ENCODE measurements at places on chromosomes 13 and 19.

DNA sequence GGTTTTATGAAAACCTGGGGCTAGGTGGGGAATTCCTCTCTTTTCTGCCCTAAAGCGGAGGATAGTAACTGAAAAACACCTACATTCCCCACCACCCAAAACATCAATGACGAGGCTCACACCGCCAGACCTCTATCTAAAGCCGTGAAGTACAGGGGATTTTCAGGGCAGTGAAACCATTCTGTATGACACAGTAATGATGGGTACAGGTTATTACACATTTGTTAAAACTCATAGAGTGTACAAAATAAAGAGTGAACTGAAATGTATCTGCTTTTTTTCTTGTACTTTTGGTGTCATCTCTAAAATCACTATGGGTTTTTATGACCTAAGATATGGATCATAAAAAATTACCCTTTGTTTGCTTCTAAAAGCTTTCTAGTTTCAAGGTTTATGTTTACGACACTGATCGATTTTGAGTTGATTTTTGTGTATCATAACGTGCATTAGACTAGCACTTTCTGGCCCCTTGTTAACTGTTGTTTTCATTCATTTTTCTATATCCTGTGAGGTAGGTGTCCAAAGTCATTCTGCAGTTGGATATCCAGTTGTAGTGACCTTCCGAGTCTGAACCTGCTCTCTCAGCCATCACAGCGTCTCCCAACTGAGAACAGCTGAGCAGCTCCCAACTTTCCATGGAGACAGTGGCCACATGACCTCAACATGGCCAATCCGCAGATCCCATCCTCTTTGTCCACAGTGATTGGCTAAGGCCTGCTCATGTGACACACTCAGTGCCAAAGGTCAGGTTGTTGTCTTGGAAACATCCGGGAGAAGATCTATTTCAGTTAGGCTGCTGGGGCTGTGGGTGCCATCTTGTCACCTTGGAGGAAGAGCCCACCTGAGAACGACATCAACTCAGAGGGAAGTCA is 10.3 kb downstream of the MBD3L2B start:
- DNase-seq, result no peak

GRCh38 chr13:44932171-44932849 is 57.0 kb downstream of the NUFIP1 start:
- DNase-seq, result no peak

DNA sequence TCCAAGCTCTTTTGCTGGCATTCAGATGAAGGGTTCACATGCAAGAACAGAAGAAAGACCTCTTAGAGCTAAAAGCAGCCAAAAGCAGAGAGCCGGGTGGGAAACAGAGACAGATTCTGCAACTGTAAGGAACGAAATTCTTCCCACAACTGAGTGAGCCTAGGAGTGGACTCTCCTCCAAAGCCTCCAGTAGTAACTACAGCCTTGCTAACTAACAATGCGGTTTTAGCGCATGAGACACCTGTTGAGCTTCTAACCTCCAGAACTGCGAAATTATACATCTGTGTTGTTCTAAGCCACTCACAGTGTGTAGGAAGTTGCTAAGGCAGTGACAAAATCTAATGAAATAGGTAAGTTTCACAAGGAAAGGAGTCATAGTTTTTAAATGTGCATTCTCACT is 98.1 kb upstream of the SLITRK1 start:
- DNase-seq, result no peak

GRCh38 chr19:56404705-56405056 is 549 bp downstream of the ZNF583 start:
- DNase-seq, result no peak

DNA sequence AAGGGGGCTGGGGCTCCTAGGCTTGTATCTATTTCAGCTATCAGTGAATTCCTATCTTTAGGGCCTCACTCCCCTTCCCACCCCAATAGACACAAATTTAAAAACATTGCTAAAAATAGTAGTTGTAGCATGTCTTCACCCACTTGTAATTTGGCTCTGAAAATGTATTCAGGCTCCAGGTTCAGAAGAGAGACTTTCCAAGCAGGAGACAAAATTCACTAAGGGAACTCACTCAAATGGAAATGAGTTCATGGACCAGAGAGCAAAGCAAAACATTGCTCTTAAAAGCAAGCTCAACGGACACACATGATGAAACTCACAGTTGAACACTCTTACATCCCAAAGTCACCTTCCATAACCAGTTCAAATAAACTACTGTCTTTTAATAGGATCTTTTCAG is 36.8 kb downstream of the PHF11 start:
- no peak for DNase-seq

- DNase-seq, result no peak
These were observed 71.2 kb upstream of the STK24 start for GRCh38 chr13:98648141-98648540.

DNA sequence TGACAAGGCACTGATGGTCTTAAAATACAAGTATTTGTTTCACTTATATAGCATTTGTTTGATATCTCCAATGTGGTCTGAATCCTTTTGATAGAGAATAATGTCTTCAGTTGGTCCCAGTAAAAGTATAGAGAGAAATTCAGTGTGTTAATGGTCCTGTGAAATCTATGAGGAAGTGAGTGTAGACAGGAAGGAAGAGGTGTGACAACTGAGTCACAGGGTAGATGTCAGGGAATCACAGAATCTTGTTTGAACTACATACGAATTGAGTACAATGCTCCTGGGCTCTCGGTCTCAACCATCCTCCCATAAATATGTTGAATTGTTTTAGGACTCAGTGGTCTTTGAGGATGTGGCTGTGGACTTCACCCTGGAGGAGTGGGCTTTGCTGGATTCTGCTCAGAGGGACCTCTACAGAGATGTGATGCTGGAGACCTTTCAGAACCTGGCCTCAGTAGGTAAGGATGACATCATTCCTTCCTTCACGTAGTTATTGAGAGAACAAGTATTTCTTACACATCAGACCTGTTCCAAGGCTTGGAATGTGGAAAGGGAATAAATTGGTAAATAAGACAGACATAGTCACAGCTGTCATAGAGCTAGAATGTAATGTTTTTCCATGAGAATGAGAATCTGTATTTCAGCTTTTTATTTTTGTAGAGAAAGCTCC is 9.1 kb downstream of the ZNF555 start:
- no peak for DNase-seq

DNA sequence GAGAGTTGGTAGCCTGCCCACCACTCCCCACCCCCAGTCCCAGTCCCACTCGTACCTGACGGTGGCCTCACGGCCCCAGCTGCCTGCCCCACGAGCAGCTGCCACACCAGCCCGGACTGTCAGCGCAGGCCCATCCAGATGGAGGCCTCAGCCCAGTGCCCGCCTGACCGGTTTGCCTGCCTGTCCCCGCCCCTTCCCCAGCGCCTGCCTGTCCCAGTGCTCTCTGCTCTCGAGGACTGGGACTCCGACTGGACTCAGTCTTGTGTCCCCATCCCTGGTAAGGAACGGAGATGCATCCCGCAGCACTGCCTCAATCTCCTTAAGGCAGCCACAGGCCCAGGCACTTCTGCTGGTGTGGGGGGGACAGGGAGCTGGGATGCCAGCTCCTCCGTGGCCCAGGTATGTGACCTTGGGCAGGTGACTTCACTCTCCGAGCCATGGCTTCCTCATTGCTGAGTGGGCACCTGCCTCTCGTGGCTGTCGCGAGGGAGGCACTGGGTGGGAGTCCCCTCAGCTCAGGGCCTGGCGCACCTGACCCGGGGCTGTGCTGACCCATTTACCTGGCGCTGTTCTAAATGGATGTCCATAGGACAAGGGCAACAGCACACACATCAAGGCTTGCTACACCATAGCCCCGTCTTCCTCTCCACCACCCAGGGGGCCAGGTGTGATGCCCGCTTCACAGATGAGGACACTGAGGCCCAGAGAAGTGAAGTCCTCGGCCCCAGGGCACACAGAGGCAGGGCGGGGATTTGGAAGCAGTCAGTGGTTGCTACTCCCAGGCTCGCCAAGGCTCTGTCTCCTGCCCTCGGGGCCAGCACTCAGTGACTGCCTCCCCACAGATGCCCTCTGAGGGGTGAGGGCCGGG is at the start of gene NKPD1:
NKPD1 (minus strand) TSS at position 113 of the 868 bp plus-strand sequence. CDS start 832 bp downstream, outside the sequence.
- DNase-seq, result no peak

DNA sequence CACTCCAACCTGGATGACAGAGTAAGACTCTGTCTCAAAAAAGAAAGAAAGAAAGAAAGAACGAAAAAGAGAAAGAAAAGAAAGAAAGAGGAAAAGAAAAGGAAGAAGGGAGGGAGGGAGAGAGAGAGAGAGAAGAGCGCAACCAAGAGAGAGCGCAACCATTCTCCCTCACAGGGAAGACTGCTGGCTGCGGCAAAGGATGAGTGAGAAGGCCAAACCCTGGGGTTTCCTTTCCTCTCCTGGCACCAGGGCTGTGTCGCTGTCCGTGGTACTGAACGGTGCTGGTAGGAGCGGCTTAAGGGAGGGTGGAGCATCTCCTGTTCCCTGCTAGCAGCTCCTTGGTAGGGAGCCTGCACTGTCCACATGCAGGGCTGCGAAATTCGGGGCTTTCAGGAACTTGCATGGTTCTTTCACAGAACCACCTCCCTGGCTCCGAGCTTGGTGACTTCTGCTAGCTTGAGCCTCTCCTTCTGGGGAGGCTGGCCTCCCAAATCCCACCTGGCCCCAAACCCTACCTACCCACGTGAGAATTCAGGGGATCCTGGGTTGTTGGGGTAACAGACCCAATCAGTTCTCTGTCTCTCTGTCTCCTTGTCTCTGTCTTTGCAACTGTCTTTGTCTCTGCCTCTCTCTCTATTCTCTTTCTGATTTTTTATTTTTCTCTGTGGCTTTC is 51.1 kb upstream of the ZNRF4 start:
- peak; percentile 9 for DNase-seq

DNA sequence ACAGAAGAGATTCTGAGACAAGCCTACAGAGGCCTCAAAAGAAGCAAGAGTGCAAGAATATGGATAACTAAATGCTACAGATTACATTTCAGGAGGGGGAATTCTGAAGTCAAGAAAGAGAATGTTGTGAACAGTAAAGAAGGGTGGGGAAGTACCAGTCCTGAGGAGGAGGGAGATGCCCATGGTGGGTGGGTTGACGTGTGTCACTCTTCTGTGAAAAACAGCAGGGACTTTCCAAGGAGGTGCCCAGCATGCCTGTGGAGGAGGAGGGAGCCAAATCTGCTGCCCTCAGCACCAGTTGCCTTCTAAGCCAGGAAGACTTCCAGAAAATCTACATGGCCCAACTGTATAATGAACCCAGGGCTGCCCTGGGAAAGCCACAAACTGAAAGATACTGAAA is 87.7 kb downstream of the SGCG start:
- no peak for DNase-seq

- DNase-seq, result no peak
These were observed 340.5 kb downstream of the ZNF536 start for GRCh38 chr19:30712431-30713337.

DNA sequence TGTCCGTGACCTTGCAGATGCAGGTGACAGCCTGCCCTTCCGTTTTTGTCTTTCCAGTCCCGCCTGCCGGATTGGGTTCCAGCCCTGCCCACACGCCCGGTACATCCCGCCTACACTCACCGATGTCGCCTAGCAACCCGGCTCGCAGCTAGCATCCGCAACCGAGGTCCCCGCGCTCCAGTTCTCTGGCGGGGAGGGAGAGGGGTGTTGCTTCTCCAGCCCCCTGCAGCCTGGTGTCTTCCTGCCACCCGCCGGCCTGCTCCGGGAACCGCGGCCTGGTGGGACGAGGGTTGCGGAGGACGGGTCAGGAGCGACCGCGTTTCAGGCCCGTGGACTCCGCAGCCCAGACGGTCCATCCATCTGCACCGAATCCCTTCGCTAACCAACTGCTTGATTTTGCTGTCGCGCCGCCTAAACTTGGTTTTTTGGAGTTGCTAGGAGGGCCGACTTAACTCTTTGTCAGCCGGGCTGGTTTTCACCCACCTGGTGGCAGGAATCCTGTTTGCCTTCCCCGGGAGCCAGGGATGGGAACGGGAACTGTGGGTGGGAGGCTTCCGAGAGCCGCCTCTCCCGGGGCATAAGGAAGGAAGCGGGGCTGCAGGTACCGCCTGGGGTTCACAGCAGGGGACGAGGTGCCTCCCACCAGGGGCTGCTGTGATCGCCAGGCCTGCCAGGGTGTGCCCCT is 15.4 kb upstream of the MATK start:
- DNase-seq, result peak; percentile 57

- DNase-seq, result no peak
These were observed 2506.4 kb downstream of the PCDH9 start for GRCh38 chr13:64723724-64724123.

GRCh38 chr19:35130761-35131720 is 3.8 kb downstream of the LGI4 start:
- no peak for DNase-seq

- DNase-seq, result no peak
These were observed 716.0 kb upstream of the PCDH20 start for GRCh38 chr13:62131604-62132003.

GRCh38 chr19:34017024-34017423 is 155.3 kb upstream of the LSM14A start:
- DNase-seq, result no peak

DNA sequence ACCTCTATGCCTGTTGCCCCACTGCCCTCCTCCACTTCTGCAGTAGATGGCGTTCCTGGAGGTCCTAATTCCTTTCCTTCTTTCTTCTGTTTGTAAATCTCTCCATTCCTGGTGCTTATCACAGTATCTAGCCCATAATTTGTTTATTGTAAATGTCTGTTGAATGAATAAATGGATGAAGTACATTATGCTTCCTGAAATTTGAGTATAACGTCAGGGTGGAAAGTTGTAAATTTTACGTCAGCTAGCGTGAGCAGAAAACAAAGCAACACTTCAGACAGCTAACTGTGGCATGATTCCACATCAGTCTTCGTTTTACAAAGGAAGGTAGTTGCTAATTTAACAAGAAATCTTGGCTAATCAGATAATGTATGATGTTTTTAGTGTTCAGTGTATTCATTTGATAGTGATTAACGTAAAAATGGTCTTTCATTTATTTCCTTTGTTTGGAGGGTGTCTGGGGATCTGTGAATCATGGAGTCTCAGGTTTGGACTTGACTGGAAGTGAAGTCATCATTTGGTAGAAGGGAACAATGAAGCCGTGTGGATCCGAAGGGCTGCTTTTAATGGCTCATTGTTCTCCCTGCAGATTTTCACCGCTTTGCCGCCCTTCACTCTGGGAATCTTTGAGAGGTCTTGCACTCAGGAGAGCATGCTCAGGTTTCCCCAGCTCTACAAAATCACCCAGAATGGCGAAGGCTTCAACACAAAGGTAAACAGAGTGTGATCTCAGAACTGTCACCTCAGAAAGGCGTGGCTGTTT is 215.1 kb downstream of the SHISA2 start:
- no peak for DNase-seq

GRCh38 chr13:87872813-87873212 is 201.6 kb downstream of the SLITRK5 start:
- DNase-seq, result no peak

DNA sequence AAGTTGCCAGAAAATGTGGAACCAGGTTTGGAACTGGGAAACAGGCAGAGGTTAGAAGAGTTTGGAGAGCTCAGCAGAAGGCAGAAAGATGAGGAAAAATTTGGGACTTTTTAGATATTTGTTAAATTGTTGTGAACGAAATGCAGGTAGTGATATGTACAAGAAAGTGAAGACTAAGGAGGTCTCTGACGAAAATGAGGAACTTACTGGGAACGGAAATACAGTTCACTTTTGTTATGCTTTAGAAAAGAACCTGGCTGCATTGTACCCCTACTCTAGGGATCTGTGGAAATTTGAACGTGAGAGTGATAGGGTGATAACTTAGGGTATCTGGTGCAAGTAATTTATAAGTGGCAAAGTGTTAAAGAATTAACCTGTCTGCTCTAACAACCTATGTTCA is 632.4 kb downstream of the SLITRK5 start:
- DNase-seq, result no peak

- peak; percentile 34 for DNase-seq
These were observed 19.7 kb downstream of the ZFR2 start for GRCh38 chr19:3849092-3849491.

Measured in stimulated activated CD8-positive, alpha-beta memory T cell treated with anti-CD3 and anti-CD28 coated beads, Interleukin-12 subunit alpha, Interleukin-12 subunit beta, amount 100 ng/mL, for 4 hours (primary cell).